ENCODE measurements at places on chromosomes 1 and 21.

GRCh38 chr1:231500666-231501065 lies 27.8 kb upstream of the TSNAX start:
- no peak for DNase-seq

- no peak for DNase-seq
These were observed 220.6 kb downstream of the CHRM3 start for GRCh38 chr1:239606850-239607400.

DNA sequence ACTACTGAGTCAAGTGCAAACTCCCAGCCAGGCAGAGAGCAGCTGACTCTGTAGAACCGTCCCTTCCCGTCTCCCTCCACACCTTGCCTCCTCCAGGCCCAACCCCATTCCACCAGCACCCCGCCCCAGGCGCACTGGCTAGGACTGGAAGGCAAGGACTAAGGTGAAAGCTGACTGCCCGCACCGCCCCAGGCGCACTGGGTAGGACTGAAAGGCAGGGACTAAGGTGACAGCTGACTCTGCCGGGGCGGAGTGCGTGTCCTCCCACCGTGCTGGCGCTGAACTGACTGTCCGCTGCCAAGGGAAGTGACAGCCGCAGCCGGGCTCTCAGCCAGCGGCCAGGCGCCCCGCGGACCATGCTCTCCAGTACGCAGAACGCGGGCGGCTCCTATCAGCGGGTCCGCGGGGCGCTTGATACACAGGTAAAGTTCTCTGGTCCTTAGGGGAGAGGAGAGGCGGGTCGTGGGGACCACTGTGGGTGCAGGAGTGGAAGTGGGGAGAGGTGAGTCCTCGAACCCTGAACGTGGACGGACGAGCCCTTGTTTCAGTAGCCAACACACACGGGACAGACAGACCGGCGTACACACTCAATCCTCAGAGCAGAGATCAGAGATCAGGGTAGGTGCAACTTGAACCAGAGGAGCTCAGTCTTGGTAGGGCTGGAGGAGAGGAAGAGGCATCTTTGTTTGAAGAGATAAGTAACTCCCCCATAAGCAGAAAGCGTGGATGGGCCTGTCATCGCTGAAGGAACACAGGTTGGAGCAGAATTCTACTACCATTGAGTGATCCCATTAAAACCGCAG lies 58.0 kb downstream of the RBM11 start:
- no peak for DNase-seq

DNA sequence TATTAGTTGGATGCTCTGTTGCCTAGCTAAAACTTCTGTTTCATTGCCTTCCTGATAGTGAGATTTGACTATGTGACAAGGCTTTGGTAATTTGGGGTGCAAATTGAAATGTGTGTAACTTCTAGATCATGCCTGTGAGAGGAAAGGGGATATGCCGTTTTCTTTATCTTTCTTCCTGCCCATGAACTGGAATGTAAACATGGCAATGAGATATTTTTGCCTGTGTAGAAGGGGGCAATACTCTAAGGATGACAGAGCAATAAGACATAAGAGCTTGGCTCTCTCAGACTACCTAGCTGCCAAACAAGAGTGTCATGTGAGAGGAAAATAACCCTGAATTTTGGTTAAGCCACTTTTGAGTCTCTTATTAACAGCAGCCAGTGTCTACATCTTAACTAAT lies 49.7 kb downstream of the RAP1A start:
- no peak for DNase-seq

DNA sequence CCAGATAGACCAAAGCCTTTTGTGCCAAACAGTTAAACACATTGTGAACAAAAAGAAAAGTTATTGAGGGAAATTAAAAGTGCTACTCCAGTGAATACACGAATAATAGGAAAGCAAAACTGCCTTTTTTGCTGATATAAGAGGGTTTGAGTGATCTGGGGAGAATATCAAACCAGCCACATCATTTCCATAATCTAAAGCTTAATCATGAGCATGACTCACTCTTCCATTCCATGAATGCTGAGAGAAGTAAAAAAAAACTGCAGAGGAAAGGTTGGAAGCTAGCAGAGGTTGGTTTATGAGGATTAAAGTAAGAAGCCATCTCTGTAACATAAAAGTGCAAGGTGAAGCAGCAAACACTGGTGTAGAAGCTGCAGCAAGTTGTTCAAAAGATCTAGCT lies 350.6 kb upstream of the NCAM2 start:
- no peak for DNase-seq

GRCh38 chr1:16167331-16168143 lies 11.7 kb upstream of the EPHA2 start:
- peak; percentile 51 for DNase-seq

DNA sequence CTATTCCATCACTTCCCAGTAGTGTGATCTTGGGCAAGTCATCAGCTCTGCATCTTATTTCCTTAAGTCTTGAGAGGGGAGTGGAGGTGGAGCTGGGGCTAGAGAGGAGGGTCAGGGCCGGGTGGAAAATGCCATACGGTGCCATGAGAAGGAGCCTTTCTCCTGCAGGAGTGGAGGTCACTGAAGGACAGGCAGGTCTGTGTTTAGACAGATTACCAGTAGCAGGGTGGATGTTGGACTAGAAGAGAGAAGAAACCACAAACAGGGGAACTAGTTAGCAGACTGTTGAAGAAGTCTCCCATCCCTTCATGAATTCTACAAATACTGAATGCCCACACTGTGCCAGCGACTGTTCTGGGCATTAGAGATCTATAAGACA lies 13.9 kb upstream of the CPT2 start:
- no peak for DNase-seq

- DNase-seq: no peak
These were observed 91.2 kb upstream of the NGF start for GRCh38 chr1:115429241-115429640.

DNA sequence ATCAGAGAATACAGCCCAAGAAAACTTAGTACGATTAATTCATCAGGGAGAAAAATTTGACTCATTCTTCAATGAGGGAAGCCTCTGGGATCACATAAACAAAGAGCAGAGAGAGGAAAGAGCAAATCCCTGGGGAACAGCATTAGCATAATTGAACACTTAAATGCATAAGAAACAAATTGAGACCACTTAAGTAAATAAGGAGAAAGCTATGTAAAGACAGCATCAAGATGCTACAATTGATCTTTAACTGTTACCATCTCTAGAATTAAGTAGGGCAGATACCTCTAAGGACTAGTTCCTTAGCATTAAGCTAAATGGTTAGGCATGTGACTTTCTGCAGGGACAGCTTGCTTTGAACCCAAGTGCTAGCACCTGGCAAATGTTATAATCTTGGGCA lies 265.1 kb upstream of the NEGR1 start:
- no peak for DNase-seq

DNA sequence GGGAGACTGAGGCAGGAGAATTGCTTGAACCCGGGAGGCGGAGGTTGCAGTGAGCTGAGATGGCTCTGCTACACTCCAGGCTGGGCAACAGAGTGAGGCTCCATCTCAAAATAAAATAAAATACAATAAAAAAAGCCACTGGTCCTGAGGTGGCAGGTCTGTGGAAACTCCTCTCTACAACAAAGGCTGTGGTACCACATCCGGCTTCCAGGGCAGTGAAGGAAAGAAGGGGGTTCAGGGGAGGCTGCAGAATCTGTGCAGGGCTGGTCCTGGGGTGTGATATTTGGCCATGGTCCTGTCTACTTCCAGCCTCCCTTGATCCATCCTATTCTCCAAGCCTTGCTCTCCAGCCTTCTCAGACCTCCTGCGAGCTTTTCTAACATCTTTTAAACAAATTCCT lies 731 bp upstream of the ZNF683 start:
- DNase-seq: no peak

DNA sequence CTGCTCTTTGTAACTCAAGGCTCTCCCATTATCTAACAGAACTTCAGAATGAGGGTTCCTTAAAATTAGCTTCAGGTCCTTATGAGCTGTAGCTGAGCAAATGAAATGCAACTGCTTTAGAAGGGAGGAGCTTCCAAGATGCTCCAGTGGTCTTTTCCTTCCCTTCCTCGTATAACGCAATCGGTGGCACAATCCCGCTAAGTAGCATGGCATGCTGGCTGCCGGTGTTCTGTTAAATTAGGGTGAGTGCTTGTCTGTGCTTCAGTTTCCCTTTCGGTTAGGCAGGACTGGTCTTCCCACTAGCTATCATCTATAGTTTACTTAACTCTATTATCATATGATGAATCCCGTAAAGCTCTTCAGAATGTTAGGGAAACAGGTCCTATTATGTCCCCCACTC lies 917 bp downstream of the KIAA0040 start:
- no peak for DNase-seq

DNA sequence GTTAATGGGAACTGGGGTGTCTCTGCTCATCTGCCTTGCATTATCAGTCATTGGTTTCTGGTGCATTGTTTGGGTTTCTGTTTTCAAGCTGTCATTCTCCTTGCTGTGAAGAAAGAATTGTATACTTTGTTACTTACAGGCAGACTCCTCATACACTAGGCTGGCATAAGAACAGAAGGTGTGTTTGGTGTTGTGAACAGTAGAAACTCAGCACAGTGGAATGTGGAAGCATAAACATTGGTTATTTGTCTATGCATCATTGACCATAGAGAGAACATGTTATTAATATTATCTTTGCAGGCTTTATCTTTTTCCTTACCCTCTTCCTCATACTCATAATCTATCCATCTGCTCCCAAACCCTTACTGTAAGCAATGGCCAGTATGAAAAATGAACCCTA lies 18.2 kb downstream of the C1orf87 start:
- no peak for DNase-seq

DNA sequence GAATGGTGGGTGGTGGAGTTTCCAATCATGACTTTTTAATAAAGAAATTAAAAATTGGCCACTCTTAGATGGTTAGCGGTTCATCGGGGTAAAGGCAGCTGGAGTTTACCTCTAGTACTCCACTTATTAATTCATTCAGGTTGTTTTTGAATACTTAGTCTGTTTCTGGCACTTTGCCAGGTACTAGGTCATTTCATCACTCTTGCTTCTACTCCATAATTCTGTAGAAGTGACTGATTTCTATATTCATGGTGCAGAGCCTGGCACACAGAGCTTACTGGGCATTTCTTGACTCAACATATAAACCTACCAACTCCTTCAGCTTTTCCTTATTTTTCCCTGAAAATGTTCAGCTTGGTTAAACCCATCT lies 31.5 kb downstream of the FOXD2 start:
- DNase-seq: no peak

GRCh38 chr1:61436016-61436415 lies 288.9 kb downstream of the TM2D1 start:
- no peak for DNase-seq

DNA sequence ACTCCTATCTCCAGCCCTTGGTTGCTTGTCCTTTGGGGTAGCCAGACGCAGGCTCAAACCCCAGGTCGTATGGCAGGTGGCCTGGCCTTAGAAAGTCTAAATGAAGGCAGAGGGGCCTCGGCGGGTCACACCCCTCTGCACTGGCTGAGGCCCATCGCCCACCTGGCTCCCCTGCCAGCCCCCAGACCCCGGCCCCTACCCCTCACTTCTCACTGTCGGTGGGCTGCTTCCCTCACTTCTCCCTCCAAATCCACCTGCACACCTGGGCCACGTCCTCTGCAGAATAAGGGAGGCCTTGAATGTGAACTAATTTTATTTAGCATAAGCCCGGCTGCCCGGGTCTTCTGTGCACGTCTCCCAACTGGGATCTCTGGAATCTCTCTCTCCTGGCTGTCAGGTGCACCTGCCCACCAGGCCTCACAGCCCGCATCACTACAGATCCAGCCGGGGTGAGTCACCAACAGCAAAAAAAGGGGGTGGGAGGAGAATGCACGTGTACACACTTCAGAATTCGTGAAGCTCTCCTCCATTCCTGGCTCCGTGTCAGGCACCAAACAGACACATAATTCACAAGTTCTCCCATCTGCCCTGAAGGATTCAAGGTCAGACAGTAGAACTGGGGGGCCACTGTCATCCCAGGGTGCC lies 107.5 kb upstream of the SIM2 start:
- no peak for DNase-seq

- no peak for DNase-seq
These were observed 323.9 kb downstream of the DISC1 start for GRCh38 chr1:231950331-231951128.

GRCh38 chr1:17078991-17079868 lies 25.4 kb upstream of the SDHB start:
- DNase-seq: no peak

DNA sequence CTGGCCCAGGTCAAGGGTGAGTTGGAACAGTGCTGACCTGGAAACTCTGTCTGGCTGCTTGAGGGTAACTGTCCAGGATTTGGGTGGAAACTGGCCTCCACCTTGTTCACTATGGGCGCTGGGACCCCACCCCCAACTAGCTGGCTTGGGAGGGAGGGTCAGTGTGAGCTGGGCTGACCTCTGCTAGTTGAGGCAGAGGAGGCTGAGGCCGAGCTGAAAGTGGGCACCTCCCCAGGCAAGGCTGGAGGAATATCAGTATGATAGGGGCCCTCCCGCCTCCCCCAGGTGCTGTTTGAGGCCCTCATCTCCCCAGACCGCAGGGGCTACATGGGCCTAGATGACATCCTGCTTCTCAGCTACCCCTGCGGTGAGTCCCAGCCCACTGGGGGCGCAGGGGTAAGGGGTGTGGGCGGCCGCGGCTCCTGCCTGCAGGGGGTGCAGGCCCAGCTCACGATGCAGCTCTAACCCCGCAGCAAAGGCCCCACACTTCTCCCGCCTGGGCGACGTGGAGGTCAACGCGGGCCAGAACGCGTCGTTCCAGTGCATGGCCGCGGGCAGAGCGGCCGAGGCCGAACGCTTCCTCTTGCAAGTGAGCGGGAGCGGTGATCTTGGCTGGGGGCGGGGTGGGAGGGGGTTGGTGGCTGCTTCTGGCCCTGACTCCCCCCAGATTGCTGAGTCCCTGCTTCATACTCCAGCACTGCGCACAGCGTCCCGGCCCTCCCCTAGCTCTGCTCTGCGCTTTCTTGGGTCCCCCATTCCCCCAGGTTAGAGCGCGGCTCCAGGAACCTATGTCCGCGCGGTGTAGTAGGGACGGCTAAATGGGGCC lies 22.9 kb downstream of the PTPRU start:
- no peak for DNase-seq

DNA sequence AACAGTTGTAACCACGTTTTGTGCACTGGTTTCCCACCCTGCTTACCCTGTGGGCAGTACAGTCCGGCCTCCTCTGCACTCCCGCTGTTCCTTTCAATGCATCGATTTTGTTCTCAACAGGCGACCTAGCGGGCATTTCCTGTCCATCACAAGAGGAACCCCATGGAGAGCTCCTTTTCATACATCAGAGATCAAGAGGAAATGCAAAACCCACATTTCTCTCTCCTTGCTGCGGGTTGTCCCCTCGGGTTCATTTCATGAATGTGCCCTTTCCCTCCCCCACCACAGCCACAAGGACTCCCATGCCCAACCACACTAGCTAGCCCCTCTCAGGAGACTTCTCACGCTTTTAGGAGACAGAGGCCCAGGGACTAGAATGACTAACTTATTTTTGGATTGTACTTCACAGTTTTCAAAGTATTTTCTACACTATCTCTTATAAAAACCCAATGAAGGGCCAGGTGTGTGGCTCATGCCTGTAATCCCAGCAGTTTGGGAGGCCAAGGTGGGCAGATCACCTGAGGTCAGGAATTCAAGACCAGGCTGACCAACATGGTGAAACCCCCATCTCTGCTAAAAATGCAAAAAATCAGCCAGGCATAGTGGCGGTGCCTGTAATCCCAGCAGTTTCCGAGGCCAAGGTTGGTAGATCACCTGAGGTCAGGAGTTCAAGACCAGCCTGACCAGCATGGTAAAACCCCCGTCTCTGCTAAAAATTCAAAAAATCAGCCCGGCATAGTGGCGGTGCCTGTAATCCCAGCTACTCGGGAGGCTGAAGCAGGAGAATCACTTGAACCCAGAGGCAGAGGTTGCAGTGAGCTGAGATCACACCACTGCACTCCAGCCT lies 18.4 kb downstream of the ATP1A4 start:
- DNase-seq: no peak

All from activated naive CD4-positive, alpha-beta T cell (primary cell).